ENCODE measurements at places on chromosomes 2 and 18. TPM values are rescaled to one million over a fixed set of nuclear protein-coding genes. Genes with fewer than 3 reads are reported as not detected.
A peak's percentile ranks its signal among the peaks of the same experiment; 100 is the strongest.

VSNL1 gene
- total RNA-seq: 0.93 TPM

PDE11A gene
- 1.9 TPM for total RNA-seq

TACR1 gene
- 4.2 TPM for total RNA-seq

TSN gene
- total RNA-seq: 41.7 TPM

KCNK3 gene
- 2.0 TPM for total RNA-seq

GLI2 gene
- total RNA-seq: 12.8 TPM

IL18RAP gene
- 0.47 TPM for total RNA-seq

ALPG gene
- not detected for total RNA-seq

YES1 gene
- 84.1 TPM for total RNA-seq

KLHL29 gene
- 31.5 TPM for total RNA-seq

SGPP2 gene
- 1.8 TPM for total RNA-seq

- no peak for ATAC-seq
These were observed 312.0 kb upstream of the TNP1 start for GRCh38 chr2:217171874-217172273.

DNA sequence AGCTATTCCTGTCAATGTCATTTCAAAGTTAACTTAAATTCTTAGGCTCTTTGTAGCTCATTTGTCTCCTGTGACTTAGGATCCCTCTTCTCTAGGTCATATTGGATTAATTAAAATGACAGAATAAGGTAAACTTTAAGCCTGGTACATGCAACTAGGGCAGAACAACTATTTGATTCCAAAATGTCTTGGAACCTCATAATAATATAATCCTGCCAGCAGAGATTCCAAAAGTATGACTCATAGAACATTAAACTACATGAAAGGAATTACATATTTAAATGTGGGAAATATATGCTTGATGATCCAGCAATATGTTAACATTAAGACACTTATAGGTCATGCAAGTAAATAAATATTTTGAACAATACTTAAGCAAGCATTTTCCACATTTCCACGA is 63.3 kb downstream of the COL3A1 start:
- no peak for ATAC-seq

DNA sequence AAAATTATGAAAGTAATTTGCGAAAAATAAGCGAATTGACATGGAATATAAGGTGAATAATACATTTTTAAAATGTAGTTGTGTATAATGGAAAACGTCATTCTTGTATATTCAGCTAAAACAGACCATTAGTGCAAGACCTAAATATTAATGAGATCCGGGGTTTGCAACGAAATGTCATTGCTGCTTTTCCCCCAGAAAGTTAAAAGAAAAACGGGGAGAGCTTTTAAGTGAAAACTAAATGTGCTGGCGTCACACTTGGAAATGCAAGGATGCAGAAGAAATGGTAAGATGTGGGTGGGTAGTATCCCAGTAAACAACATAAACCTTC is 491 bp upstream of the SGO2 start:
- no peak for ATAC-seq

GRCh38 chr2:211930331-211930730 is 608.3 kb downstream of the ERBB4 start:
- no peak for ATAC-seq

- ATAC-seq: no peak
These were observed 204.8 kb downstream of the KLHL29 start for GRCh38 chr2:23589739-23590138.

- no peak for ATAC-seq
These were observed 206.2 kb downstream of the RTP5 start for GRCh38 chr2:242075696-242076095.

DNA sequence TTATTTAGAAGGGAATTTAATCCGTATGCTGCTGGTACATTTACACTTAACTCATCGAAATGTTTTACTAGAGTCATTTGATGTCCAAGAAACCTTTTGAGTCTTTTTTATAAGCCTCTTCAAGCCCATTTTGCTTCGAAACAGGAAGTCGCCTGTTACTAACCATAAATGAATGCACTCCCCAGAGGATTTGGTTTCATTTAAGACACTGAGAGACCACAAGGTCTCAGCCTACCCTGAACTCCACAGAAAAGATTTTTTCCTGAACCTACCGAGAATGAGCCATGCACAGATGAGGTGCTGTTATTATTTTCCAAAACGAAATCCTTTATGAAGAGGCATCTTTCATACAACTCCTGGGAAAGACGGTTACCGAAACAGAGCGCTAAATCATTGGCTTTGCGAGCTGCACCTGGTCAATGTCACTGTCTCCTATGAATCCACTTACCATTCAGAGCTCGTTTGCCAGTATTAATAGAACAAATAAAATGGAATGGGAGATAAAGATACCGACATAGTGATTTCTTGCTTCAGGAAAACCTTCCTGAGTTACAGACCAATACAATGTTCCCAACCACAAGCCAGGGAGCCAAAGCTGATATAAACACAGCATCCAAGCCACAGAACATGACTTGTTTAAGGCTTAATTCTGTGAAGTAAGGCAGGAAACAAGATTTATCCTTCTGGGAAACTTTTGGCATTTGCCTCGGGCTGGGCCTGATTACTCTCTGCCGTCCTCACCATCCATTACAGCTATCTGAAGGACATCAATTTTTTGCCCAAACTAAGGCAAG is 382.1 kb downstream of the OSR1 start:
- peak; percentile 66 for ATAC-seq

DNA sequence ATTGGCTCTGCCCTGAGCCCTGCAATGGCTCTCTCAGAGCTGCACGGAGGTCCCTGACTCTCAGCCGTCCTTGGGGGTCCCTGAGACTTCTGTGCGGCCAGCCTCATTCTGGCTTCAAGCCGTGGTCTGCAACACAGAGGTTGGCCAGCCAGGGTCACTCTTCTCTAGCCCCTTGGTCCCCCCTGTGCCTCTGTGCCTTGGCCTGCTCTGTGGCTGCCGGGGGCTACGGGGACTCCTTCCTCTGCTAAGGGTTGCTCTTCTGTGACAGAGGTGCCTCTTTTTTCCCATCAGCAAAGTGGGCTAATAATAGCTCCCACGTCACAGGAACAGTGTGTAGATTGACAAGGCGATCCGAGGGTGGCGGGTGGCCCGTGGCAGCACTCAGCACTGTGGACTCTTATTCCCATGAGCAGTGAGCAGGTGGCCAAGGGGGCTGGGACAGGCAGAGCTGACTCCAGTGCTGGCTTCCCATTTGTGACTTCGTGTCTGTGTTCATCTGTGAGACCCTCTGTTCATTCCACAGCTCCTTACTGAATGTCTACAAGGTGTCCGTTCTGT is 19.4 kb downstream of the INHBB start:
- no peak for ATAC-seq

DNA sequence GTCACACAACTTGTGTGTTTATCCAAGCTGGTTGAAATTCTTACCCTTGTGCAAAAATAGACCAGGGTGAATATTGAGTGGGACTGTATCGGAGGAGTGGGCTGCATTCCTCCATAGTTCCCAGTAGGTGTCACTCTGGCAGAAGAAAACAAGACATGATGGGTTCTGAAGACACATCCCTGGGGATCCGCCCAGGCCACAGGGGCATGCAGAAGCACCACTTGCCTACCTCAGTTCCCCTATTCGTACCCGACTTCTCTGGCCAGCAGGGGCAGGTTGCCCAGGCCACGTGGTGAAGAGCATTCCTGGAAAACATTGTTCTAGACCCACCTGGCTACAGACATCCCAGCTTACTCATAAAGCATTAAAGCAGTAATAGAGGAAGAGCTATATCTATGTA is 168.2 kb downstream of the FAM210A start:
- ATAC-seq: peak; percentile 50

GRCh38 chr2:189541591-189541990 is 39.0 kb downstream of the SLC40A1 start:
- ATAC-seq: peak; percentile 11

DNA sequence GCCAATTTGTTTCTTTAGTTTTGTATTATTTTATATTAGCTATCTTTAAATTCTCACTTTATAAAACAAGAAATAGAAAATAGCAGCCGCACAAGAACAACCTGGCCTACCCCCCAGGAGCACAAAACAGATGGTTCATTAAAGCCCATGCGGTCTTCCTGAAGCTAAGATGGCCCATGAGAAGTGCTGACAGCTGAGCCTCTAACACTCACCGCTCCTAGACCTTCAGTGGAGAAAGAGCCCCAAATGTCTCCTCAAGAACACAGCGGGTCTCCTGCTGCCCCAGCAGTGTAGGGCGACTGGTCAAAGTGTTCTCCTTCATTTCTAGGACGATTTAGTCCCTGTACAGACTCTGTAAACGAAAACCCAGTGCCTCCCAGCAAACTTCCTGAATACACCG is 45.1 kb downstream of the LPIN2 start:
- no peak for ATAC-seq

DNA sequence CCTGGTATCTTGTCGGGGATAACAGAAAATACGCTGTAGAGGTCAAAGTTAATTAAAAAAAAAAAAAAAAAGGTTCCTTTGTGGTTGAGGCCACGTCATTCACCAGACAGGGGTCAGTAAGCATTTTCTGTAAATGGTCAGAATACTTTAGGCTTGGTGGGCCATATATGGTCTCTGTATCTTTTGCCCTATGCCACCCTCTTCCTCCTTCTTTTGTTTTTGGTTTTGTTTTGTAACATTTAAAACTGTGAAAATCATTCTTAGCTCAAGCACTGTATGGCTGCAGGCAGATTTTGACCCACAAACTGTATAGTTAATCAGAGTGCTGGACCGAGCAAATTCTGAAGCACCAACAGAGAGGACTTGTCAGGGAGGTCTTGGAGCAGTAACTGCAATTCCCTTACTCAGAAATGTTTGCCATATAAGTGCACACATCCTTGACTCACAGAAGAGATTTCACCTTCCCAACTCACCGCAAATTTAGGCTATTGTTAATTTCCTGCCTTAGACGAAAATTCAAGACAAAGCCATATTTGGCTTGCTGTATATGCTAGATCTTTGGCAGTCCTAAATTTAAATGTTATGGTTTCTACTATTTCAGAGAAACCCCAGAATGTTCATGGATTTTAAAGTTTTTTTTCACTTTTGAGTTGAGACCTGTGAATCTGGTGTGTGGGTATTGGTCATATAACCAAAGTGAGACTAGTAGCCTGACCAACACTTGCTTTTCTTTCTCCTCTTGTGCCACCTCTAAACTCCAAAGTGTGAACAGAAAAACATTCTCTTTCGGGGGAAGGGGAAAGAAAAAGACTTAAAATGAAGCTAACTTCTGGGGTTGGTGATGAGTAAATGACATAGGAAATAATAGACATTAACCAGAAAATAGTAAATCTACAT is 65.4 kb downstream of the DOCK10 start:
- no peak for ATAC-seq

DNA sequence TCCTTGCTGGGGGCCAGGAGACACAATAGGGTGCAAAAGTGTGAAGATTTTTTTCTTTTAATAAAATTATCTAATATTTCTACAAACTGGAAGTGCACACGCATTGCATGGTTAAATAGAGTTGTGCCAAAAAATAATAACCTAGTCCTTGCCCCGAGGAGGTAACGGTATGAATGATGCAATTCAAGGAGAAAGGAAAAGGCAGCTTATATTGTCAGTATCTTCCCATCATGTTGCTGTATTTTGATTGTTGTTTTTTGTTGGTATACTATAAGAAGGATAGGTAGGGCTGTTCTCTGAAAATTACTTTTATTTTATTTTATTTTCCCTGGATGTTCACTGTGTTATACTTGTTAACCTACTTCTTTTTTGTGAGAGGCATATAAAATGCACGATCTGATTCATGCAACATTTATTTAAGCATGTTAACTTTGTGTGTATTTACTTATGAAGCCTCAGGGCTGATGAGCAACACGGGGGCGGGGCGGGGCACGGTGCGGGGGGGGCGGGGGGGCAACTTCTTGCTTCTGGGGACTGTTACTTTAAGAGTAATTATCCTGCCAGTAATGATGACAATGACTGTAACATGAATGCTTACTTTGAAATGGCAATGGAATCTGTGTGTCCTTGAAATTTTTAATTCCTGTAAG is 118.6 kb downstream of the AQP4 start:
- no peak for ATAC-seq

DNA sequence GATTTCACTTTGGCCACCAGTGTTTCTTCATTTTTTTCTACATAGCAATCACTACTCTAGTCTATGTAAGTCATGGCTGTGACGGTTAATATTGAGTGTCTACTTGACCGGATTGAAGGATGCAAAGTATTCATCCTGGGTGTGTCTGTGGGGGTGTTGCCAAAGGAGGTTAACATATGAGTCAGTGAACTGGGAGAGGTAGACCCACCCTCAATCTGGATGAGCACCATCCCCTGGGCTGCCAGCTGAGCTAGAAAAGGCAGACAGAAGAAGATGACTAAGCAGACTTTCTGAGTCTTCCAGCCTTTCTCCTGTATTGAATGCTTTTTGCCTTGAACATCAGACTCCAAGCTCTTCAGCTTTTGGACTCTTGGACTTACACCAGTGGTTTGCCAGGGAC is 265.0 kb upstream of the SLC8A1 start:
- peak; percentile 39 for ATAC-seq

- peak; percentile 25 for ATAC-seq
These were observed 81.5 kb upstream of the LDLRAD4 start for GRCh38 chr18:13136904-13137669.

- no peak for ATAC-seq
These were observed 10.8 kb downstream of the ANO7 start for GRCh38 chr2:241199286-241199685.

DNA sequence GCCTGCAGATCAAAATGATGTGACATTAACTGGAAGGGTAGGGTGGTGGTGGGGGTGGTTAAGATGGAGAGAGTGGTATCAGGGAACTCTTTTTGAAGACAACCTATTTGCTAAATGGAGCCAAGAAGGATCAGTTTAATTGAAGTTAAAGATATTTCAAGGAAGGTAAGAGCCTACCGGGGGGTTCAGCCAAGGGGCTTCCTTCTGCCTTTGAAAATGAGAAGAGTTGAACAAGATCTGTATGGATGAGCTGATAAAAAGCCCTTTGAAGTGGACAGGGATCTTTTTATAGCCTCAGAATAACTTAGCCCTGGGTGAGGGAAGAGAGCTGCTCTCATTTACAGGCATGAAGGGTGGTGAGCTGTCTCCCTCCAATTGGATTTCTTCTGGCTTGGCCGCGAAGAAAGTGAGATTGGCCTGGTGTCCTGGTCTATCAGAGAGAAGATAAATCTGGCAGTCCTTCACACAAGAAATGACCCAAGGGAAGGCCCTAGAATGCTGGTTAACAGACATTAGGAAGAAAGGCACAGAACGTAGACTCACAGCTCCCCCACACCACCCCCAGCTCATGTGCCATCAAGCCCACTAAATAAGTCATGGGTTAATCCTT is 439.8 kb downstream of the TNS1 start:
- no peak for ATAC-seq

- ATAC-seq: peak; percentile 76
These were observed 41.7 kb downstream of the MYOM1 start for GRCh38 chr18:3177902-3178687.

All from gastroesophageal sphincter (tissue), 4 donors.